ENCODE measurements at places on chromosomes 6 and 20.
A peak's percentile ranks its signal among the peaks of the same experiment; 100 is the strongest.

DNA sequence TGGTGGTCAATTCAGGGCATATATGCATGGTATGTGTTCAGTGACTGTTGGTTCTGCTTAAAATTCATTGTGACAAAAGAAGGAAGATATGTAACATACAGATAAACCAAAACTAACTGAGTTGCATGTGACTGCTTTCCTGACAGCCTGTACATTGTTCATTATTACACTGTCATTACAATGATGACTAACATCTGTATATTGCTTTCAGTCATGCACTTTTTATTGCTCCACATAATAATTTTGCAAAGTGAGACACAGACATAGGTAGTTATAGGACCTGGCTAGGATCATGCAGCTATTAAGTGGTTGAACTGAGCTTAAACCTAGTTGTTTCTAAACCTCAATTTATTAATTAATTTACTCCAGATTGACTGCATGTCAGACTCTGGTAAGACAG is 703.2 kb downstream of the HDGFL1 start:
- DNase-seq: no peak

DNA sequence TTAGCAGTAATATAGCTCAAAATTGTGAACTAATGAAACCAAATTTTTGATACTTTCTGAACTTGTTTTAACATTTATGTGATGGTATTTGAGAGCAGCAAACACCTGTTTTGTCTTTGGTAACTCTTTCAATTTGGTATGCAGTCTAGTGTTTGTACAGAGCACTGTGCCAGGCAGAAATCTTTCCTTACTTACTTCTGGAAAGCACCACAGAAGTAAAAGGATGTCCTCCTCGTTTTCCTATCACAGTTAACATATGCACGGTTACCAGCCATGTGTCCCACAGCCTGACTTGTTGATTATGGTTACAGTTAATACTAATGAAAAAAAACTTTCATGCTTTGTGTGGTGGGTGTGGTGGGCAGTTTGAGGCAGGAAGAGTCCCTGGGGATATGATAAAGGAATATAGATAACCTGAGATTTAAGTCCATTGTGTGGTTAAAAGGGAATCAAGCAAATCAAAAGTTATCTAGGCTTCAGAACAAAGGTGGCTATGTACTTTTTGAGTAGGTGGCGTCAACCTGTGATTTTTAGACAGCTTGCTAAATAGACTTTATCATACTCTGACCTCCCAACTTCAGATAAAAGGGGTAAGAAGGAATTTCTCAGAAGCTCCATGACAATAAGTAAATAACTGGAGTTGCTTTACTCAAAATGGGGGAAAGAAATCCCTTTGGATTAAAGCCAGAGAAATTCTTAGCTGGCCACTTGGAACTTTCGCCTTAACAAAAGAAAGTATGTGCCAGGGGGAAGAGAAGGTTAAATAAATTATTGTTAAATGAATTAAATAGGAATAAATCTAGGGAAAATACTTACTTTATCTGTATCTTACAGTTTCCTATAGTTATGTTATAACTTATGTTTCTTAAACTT is 20.1 kb upstream of the COL10A1 start:
- no peak for DNase-seq

DNA sequence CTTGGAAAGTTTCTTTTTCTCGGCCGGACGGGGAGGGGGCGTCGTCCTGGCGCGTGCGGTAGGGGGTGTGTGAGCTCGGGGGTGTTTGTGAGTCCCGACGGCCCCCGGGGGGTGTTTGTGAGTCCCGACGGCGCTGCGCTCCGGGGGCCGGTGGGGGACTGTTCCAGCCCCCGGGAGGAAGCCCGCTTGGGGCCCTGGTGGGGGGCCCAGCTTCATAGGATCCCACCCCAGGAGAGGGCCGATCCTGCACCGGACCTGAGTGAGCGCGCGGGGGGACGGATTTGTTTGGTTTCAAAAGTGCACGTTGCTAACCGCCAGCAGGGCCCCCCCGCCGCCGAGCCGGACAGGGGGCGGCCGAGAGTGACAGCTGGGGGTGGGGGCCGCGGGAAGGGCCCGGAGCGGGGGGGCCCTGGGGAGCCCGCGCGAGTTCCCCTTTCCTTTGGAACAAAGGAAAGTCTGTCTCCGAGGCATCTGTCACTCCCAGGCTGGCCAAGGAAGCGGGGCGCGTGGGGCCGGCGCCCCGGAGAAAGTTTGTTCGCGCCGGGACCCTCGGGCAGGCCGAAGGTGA is 485 bp downstream of the TGIF2 start:
- no peak for DNase-seq

DNA sequence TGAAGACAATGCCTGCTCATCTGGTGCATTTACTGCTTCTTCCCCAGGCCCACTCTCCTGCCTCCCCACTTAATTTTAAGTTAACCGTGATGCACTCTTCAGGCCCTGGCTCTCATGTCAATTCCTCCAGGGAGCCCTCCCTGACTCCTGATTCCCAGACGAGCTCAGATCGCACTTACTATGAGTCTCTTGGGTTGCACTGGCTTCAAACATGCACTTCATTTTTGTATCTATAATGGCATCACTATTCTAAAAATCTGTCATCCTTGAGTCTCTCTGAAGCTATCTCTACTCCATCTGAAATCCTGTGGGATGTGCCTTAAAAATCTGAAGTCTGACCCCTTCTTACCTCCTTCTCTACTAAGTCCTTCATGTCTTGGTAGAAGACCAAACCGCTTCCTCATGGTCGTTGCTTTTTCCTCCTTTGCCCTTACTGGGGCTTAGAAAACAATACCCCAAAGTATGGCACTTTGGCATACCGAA is 24.7 kb downstream of the COX4I2 start:
- DNase-seq: no peak

DNA sequence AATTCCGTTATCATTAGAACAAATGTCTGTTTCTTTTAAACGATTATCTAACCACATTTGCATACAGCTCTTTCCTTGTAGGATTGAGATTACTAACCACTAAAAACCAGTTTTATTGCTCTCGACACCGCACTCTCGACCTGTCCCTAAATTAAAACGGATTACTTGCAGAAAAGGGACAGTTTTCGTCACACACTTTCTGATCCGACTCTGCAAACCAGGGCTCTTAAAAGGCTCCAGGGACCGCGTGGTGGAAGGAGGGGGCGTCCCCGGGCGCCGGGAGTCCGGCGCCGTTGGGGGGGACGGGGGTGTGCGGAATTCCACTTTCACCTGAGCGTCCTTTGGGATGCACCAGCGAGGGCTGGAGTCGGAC is 731 bp downstream of the MAK start:
- DNase-seq: no peak

- DNase-seq: no peak
These were observed 100.7 kb upstream of the RNF24 start for GRCh38 chr20:4116091-4116490.

DNA sequence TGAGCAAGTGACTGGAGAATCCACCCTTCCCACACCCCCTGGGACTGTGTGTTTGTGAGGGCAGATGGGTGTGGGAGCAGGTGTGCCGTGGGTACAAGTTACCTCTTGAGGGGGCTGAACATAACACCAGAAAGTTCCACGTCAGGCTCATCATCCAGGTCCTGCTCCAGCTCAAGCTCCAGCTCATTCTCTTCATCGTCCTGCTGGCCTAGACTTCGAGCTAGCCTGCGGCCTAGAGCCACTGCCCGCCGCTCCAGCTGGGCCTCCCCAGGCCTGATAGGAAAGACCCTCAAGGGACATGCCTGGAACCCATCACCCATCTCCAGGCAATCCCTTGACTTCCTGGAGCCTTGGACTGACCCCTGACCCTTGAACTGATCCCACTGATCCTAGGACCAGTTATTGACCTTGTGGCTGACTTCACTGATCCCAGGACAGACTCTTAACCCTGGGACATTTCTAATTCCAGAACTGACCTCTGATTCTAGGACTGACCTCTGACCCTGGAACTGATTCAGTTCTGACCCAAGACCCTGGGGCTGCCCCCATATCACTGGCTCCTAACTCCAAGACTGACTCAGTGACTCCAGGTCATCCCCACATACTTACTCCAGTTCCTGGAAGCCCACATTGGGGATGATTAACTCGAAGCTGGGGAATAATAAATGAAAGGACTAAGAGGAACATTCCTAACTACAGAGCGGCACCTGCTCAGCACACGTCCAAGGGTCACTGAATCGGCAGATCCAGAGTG is 11.8 kb upstream of the SPAG4 start:
- DNase-seq: no peak

- peak; percentile 27 for DNase-seq
These were observed 64.5 kb downstream of the IPCEF1 start for GRCh38 chr6:154292066-154292465.

GRCh38 chr20:50715694-50716093 is 15.7 kb upstream of the PARD6B start:
- no peak for DNase-seq

- DNase-seq: no peak
These were observed 637 bp downstream of the TFB1M start for GRCh38 chr6:155313602-155314091.

GRCh38 chr6:135782546-135782945 is 69.0 kb upstream of the PDE7B start:
- peak; percentile 22 for DNase-seq

GRCh38 chr6:30616811-30617564 is at the start of gene PPP1R10:
Gene PPP1R10 (minus strand): TSS chr6:30617243. CDS start chr6:30609944, 7,299 bp downstream.
- peak; percentile 100 for DNase-seq

GRCh38 chr20:21862259-21862946 is 156.9 kb downstream of the PAX1 start:
- no peak for DNase-seq

- peak; percentile 43 for DNase-seq
These were observed 6.5 kb upstream of the USP45 start for GRCh38 chr6:99521633-99522151.

- peak; percentile 16 for DNase-seq
These were observed 27.0 kb downstream of the FITM2 start for GRCh38 chr20:44284032-44284431.

GRCh38 chr20:62832951-62833391 is 16.1 kb downstream of the COL9A3 start:
- DNase-seq: no peak

DNA sequence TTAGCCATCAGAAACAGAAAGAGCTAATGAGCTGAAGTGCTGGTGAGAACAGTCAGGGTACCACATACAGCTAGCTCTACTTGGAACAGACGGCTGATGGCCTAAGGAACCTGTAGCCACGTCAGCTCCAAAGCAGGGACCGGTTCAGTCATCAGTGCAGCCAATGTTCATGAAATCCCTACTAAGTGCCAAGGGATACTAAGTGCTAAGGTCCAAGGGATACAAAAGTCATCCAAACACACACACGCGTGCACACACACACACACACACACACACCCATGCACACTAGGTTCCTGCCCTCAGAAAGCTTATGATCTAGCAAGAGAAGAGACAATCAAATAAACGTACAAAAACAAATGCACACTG is 53.6 kb downstream of the MAP3K5 start:
- no peak for DNase-seq

- DNase-seq: no peak
These were observed 26.9 kb upstream of the CHMP4B start for GRCh38 chr20:33784225-33784624.

DNA sequence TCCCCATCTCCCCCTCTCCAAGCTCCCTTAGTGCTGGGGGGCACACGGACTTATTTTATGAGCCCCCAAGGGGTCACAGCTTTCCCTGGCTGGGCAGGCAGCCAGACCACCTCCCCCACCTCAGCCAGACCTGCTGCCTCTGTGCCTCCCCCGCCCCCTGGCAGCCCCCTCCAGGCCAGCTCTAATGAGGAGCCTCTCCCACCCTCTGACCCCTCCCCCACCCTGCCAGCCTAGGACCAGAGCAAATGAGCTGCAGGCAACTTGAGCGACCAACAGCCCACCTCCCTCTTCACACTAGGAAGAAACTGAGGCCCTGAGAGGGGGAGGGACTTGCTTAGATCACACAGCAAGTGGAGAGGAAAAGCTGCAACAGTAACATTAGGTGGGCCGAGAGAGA is 1.9 kb downstream of the GDF5 start:
- DNase-seq: no peak

- no peak for DNase-seq
These were observed 66.4 kb downstream of the ANKS1A start for GRCh38 chr6:34955442-34955841.

DNA sequence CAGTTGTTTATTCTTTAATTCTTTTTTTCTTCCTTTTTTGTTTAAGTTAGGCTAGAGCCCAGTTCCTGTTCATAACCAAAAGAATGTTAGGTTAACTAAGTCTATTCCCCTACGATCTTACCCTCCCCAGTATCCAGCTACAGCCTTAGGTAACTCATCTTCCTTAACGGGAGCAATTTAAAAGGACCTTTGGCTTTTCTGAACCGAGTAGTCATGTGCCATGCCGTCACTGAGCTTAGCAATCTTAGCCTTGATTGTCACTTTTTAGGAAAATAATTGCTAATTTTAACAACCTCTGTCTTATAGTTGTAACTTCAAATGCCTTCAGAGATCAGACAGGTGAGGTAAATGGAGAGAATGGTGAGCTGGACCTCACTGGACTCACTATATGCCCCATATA is 6.2 kb downstream of the METTL24 start:
- no peak for DNase-seq

GRCh38 chr6:109059571-109060021 is 35.0 kb downstream of the SESN1 start:
- DNase-seq: peak; percentile 13

GRCh38 chr6:160297310-160297709 is 38.7 kb upstream of the SLC22A2 start:
- DNase-seq: no peak

- DNase-seq: peak; percentile 76
These were observed 8.9 kb upstream of the MLN start for GRCh38 chr6:33812669-33813068.

DNA sequence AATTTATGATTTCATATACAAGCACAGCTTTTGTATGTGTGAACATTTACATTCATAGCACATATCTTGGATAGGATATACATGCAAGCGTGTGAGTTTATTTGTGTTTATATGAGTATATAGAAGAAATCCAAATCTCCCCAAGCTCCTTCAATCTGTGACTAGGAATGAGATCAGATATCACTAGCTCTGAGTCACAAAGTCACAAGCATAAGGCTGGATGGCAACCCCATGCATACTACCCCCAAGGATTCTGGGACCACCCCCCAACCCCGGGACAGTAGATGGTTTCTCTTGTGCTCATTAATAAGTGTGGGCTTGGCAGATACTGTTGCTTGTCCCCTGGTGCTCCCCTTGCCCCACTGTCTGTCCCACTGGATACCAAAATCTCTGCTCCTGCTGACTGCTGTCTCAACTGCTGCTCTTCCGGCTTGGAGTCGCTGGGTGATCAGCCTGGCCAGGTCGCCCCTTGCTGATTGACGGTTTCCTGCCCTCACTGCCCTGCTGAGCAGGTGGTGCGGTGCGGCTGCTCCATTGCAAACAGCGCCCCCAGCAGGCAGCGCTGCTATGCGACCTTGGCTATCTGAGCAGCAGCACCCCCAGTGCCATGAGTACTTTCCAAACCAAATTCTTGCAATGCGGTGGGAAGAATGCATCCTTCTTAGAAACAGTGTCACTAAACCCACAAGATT is 279.4 kb downstream of the CD83 start:
- peak; percentile 41 for DNase-seq

GRCh38 chr6:90460051-90460450 is 126.8 kb downstream of the MAP3K7 start:
- no peak for DNase-seq

DNA sequence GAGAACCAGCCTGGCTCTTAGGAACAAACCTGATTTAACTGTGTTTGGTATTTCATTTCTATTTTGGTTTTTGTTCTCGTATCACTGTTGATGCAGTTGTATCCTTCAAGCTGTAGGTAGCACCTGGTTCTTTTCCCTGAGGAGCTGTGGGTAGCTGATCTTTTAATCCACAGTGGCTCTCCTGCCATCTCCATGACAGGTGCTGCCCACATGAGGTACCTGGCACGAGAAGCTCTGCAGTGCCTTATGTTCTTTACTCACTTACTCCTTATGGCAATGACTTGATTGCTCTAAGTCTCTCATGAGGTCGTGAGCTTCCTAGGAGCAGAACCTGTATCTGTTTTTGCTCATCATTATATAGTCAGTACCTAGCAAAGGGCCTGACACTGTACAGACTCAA is 74.3 kb upstream of the EMILIN3 start:
- no peak for DNase-seq
